ENCODE measurements at places on chromosomes 1 and 21.
A peak's percentile ranks its signal among the peaks of the same experiment; 100 is the strongest.

GRCh38 chr1:2134621-2135307 is 59.8 kb downstream of the FAAP20 start:
- DNase-seq, result peak; percentile 61

DNA sequence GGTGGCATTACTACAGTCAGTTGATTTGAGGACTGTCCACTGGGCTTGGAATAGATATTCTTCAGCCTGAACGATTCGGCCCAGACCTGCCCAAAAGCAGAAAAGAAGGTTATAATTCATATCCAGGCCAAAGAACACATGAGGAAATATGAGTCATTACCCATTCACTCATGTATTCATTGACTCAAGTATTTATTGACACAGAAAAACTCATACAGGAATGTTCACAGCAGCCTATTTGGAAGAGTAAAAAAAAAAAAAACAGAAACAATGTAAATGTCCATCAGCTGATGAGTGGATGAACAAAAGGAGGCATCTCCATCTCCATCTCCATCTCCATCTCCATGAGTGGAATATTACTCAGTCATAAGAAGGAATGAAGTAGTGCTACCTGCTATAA is 15.9 kb downstream of the ZMYND12 start:
- DNase-seq, result no peak

DNA sequence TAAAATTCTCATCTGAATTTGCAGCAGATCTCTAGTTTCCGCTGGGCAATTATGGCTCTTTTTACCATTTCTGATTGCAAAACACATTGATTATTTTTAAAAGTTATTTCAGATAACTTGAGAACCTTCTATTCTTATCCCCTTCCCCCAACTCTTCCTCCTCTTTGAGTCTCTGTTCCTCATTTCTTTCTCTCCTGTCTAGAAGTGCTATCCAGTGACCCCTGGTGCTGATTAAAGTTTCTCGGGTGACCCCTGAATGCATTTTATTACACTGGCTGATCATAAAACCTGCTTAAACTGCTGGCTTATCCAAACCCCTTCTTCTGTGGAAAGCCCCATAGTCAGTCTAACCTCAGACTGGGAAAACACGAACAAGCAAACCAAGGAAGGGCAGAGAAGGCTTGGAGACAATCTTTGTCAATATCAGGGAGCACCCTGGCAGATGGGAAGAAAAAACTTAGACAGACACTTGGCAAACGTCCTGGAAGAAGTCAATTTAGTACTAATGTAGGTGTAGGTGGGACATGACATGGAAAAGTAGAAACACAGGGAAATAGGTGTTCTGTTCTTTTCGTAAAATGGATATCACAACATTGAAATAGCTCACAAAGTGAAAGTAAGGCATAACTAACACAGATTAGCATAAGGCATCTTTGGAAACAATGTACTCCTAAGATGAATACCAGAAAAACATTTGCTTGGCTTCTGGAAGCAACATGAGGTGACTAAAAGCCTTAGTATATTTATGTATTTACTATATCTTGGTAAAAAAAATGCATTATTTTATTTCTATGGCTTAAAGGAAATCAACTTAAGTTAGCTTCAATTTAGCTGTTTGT is 61.4 kb downstream of the GORAB start:
- no peak for DNase-seq

GRCh38 chr21:34734696-34735095 is 65.9 kb downstream of the CLIC6 start:
- no peak for DNase-seq

DNA sequence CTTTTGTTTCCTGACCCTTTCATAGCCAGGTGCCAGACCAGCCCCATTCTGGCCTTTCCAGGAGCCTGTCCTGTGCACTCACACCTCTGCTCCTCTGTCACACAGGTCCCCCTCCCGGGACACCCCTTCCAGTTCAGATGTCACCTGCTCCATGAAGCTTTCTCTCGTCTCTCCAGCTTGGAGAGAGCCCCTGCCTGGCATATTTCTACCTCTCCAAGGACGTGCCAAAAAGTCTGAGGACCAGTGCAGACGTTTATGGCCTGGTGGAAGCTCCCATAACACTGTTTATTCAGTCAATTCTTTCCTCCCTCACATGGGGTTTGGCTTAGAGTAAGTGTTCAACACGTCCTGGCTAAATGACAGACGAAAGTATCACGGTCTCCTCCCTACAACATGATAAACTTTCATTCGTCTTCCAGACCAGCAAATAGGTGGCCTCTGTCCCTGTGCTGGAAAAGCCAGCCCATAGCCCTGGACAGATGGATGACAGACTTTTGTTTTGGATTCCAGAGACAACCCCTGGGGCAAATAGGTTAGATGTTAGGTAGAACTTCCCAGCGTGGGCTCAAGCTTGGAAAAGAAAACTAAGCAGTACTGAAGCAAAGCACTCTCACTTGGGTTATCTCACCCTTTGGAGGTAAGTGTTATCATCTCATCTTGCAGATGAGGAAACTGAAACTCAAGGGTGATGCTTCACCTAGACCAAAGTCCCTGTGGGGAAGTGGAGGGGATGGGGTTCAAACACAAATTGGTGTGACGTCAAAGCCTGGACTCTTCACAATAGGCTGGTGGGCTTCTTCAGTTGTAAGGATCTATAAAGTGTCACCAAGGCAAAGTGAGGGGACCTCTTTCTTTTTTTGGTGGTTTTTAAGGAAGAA is 52.9 kb upstream of the ECE1 start:
- no peak for DNase-seq

DNA sequence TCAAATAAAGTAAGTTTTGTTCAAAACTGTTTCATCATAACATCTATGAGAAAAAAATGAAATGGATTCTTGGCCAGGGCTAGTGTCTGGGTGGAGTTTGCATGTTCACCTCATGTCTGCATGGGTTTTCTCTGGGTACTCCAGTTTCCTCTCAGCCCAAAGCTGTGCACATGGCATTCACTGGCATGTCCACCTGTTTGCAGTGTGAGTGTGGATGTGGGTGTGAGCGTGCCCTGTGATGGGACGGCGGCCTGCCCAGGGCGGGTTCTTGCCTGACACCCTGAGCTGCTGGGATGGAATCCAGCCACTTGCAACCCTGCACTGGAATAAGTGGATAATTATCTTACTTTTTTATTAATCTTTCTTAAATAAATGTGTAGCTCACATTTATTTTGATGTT is 185.5 kb downstream of the RYR2 start:
- no peak for DNase-seq

- DNase-seq, result no peak
Observed at GRCh38 chr1:33311706-33312412, 9.0 kb downstream of the A3GALT2 start.

DNA sequence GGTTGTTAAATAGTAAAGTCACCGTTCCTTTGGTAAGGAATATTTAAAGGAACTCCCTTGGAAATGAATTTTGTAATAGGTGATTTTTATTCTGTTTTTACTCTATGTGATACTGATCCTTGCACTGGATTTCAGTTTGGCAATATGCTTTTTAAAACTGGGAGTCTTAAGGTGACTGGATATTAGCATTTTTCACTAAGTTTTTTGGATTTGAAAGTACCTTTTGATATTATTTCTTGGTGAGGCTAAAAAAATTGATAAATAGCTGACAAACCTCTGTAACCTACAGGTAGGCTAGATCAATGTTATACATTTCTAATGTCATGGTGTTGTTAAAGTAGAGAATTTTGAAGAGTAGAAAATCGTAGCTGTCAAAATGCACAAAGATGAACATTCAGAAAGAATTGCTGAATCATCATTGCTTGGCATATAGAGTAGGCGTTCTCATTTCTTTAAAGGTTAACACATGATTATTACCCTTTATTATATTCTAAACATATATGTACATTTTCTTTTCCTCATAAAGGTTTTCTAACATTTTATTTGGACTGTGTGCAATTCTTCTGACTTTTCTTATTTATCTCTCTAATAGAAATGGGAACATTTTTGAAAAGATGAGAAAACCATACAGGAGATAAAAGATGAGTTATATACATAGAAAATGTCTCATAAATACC is 1.5 kb upstream of the DNAJB4 start:
- no peak for DNase-seq

- DNase-seq, result no peak
Observed at GRCh38 chr21:26473471-26473870, 99.6 kb downstream of the CYYR1 start.

GRCh38 chr1:232018231-232019025 is 391.8 kb downstream of the DISC1 start:
- DNase-seq, result no peak

DNA sequence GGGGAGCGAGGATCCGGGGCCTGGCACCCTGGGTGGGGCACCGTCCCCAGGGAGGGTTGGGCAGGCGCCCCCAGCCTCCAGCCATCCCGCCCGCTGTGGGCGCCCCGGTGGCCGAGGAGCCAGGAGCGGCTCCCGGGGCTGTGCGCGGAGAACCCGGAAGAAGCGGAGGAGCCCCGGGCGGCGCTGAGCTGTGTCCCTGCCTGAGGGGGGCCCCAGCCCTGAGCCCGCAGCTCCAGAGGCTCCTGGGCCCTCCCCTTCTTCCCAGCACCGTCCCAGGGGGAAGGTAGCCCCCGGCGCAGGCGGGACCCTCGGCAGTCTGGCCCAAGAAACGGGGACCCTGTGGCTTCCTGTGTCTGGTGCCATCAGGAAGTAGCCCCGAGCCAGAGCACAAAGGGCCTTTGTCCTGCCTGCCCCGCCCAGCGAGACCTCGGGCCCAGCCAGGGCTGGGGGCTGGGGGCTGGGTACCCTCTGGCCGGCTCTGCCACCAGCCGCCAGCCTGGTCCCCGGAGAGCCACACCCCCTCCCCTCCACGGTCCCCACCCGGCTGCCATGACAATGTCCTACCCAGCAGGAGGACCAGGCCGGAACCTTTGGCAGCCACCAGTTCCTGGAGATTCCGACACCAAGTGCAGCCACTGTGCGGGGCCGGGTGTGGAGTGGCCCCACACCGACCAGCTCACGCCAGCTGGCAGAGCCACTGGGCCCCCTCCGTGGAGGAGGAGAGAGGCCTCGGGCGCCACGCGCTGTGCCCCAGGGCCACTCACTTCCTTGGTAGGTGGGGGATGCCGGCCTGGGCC is 15.6 kb upstream of the TTLL10 start:
- no peak for DNase-seq

- DNase-seq, result no peak
Observed at GRCh38 chr1:160636076-160636475, 10.8 kb downstream of the SLAMF1 start.

DNA sequence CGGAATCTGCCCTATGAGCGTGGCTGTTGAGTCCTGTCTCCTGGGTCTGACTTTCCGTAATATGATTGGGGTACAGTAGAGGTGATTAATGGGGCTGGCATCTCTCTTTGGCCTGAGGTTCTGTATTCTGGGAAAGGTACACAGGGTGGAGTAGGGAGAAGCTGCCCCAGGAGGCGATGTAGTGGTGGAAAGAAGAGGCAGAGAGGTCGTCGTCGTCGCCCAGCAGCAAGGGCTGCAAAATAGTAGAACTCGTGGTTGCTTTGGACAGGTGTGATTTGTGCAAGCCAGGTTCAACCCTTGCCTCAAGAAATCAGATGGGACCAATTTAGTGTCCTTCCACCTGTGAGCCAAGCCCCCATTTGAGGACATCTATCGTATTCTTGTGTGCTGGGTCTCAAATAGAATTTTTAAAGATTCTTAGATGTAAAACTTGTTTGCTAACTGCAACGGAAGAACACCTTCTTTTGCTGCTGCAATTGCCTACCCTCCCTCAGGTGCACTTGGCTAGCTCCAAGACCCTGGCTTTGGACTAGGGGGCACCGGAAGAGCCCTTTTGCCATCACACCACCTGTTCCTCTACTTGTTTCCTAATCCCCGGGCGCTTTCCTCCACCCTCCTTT is 1.3 kb upstream of the HMGN2 start:
- DNase-seq, result no peak

- no peak for DNase-seq
Observed at GRCh38 chr1:203797948-203798655, 2.7 kb downstream of the ZBED6 start.

DNA sequence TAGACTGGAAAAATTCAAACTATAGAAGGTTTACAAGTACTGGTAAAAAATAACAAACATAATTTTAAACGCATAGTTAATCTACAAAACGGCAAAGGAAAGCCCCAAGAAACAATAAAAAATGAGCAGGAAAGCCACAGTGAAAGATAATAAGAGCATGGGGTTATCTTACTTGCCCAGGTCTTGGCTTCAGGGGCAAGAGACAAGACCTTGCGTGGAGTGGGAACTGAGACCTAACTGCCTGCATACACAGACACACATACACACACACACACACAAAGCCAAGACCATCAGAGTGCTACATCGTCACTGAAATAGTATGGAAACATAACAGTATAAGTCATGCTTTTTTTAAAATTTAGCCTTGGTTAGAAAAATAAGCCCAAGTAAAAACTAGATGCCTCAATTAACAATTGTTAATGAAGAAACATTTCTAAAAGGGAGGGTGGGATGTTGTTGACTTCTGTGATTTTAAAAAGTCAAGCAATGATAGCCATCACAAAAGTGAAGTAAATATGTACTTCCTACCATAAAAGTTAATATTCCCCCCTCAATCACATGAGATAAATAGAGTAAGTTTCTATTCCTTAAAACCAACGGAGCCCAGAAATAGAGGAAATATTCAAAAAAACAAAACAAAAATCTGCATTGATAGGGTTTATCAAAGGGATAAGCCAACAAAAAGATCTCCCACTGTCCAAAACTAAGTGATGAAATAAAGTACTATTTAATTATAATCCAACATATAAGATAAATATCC is 29.4 kb upstream of the CRP start:
- DNase-seq, result no peak

DNA sequence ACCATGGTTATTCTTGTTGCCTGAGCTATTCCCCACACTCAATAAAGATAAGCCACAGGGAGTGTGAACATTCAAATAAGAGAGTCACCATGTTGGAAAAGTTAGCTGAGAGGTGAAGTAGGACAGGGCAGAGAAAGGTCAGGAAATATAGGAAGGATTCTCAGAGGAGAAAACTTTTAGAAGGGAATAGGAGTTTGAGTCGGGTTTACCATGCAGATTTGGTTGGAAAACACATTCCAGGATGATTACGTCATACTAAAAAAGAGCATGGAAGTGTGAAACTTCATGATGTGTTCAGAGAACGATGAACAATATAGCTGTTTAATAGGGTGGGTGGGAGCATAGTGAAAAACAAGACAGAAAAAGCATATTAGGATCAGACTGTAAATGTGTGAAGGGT is 1125.3 kb upstream of the ADGRL2 start:
- no peak for DNase-seq

DNA sequence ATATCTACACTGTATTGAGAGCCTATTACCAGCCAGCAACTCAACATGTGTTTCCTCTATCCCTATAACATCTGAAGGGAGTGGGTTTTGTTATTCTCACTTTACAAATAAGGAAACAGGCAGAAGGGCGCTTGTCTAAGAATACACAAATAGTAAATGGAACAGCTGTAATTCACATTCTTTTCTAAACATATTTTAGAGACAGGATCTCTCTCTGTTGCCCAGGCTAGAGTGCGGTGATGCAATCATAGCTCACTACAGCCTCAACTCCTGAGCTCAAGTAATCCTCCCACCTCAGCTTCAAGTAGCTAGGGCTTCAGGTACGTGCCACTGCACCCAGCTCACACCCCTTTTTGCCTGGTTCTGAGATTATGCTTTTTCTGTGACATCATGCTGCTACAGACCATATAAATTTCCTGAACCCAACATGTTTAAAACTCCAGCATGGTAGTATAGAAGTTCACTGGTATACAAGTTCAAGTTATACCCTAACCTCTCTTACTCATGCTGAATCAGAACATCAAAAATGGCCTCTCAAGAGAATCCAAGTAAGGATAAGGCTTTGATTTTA is 8.6 kb upstream of the TACSTD2 start:
- DNase-seq, result no peak
